ENCODE measurements at places on chromosomes 7 and 10. TPM values are rescaled to one million over a fixed set of nuclear protein-coding genes. Genes with fewer than 3 reads are reported as not detected.

The ICA1 gene
- total RNA-seq, result 21.9 TPM

The PTPN20 gene
- 0.74 TPM for total RNA-seq

The SDHAF3 gene
- 11.8 TPM for total RNA-seq

The INA gene
- total RNA-seq, result not detected

The EPHA1 gene
- total RNA-seq, result 0.22 TPM

The NODAL gene
- total RNA-seq, result not detected

The MKI67 gene
- 0.39 TPM for total RNA-seq

The C10orf71 gene
- not detected for total RNA-seq

GRCh38 chr10:44053391-44053790, 331.5 kb downstream of the CXCL12 start:
- no peak for DNase-seq

GRCh38 chr7:92671505-92672169, 81.4 kb upstream of the FAM133B start:
- DNase-seq, result no peak

DNA sequence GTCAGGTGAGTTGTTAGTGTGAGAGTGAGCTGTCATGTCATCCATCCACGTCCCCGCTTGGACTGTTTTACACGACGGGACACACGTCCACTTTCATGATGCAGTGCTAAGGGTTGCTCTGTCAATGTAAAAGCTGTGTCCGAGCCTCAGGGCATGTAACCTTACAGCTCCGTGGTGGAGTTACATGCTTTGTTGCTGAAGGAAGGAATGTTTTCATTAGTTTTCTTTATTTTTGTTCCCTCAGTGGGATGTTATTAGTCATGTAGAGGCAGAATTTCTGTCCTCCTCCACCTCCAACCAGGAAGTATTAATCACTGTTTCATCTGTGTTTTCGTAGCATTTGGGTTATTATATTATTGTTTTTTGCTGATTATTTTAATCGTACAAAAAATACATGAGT, 88.6 kb downstream of the NRG3 start:
- DNase-seq, result no peak

DNA sequence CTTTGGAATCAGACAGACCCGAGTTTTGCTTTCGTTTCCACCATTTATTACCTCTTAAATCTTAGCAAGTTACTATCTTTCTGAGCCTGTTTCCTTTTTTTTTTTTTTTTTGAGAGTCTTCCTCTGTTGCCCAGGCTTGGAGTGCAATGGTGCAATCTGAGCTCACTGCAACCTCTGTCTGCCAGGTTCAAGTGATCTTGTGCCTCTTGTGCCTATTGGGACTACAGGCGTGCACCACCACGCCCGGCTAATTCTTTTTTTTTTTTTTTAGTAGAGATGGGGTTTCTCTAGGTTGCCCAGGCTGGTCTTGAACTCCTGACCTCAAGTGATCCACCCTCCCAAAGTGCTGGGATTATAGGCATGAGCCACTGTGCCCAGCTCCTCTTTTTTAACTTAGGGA, 79.5 kb upstream of the LRRC17 start:
- DNase-seq, result no peak

DNA sequence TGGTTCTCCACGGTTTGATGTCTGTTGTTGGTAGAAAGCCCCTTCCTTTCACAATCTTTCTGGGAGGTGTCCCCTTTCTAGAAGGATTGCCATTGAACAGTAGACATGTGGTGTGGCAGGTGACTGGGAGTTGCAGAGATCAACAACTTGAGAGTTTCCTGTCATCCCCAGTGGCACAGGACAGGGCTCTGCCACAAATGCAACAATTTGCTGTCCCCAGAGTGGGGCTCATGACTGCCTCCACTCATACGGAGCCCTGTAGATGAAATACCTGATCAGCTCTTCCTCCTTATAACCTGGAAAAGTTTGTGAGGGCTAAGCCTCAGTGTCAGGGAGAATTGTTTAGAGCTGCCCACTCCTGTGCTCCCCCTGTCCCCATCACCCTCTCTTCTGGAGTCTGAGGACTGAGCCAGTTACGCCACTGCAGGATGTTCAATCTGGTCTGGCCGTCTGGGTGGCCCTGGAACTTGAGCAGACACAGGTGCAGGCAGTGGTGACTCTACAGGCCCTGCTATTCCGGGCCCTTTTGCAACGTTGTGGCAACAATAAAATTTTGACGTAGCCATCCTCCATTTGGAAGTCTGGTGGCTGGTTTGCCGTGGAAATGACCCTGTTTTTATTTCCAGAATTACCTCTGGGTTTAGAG, 6.5 kb downstream of the DBNL start:
- peak; percentile 35 for DNase-seq

GRCh38 chr7:123417580-123417979, 116.8 kb downstream of the IQUB start:
- DNase-seq, result no peak

DNA sequence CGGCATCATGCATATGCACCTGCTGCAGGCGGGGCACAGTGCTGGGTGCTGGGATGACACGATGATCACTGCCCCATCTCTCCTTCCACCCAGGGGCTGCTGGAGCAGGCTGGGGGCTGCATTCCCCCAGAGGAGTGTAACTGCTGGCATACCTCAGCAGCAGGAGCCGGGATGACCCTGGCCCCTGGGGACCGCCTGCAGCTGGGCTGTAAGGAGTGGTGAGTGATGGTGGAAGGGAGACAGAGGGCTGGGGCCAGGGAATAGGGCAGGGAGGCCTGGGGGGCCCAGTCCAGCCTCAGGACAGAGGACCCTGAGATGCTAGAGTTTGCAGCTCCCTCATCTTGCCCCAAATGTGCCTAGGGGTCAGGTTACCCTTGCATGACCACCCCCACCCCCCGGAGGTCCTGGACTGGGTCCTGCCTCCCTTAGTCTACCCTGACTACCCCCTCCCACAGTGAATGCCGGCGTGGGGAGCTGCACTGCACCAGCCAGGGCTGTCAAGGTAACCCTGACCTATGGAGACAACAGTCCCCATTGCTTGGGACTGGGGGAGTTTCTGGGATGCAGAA, 14.5 kb upstream of the ZNF862 start:
- no peak for DNase-seq

- DNase-seq, result no peak
Observed at GRCh38 chr10:106795619-106796018, 368.9 kb downstream of the SORCS1 start.

DNA sequence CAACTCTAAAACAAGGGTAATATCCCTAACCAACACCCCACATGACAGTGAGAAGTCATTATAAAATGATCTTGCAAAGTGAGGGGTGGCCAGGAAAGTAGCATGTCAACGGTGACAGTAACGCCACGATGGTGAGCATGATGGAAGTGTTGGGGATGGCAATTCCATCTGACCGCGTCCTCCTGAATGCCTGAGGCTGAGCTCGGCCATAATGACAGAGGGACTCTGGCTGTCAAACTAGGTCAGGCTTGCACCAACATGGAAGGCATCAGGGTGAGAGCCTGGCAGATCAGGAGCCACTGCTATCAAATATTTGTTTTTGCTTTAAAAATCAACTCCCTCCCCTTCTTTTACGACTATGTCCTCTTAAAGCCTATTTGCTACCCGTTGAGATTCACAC, 55.7 kb upstream of the EFCAB10 start:
- DNase-seq, result no peak

DNA sequence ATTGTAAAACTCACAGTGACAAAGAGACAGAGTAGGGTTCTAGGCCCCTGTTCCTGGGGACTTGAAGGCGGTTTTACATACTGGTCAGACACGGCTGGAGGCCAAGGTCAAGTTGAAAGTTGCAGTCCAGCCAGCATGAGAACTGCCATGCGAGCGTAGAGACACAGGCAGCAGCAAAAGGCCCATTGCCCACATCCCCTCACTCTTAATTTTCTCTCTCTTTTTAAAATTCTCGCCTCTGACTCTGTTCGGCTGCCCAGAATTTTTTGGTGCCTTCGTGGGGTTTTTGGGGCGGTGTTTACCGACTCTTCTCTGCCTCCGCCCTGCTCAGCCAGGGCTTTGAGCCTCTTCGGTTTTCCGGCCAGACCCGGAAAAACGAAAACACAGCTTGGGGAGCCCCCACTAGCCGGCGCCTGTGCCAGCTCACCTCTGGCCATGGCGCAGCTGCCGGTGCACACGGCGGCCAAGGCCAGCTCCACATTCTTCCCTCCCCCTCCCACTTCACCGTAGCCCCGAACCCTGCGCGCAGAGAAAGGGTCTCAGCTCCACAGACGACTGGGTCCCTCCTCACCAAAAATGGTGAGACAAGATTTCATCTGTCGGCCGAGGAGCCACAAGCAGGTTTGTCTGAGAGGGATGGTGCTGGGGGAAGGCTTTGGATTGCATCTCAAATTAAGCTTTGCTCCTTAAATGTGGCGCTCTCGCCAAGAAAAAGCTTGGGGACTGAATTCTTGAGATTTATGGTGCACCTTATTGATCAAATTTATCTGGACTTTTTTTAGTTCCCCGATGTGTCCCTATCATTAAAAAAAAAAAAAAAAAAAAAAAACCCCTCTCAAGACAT, 2.3 kb upstream of the HOXA13 start:
- DNase-seq, result no peak

Measured in mesenteric fat pad (tissue), 1 donor.